ENCODE measurements at places on chromosomes 11 and 22. TPM values are rescaled to one million over a fixed set of nuclear protein-coding genes. Genes with fewer than 3 reads are reported as not detected.

SCN4B gene
- total RNA-seq = 0.41 TPM

ARHGAP20 gene
- 0.08 TPM for total RNA-seq

- DNase-seq = no peak
Observed at GRCh38 chr11:64135711-64136110, 30.2 kb downstream of the MACROD1 start.

DNA sequence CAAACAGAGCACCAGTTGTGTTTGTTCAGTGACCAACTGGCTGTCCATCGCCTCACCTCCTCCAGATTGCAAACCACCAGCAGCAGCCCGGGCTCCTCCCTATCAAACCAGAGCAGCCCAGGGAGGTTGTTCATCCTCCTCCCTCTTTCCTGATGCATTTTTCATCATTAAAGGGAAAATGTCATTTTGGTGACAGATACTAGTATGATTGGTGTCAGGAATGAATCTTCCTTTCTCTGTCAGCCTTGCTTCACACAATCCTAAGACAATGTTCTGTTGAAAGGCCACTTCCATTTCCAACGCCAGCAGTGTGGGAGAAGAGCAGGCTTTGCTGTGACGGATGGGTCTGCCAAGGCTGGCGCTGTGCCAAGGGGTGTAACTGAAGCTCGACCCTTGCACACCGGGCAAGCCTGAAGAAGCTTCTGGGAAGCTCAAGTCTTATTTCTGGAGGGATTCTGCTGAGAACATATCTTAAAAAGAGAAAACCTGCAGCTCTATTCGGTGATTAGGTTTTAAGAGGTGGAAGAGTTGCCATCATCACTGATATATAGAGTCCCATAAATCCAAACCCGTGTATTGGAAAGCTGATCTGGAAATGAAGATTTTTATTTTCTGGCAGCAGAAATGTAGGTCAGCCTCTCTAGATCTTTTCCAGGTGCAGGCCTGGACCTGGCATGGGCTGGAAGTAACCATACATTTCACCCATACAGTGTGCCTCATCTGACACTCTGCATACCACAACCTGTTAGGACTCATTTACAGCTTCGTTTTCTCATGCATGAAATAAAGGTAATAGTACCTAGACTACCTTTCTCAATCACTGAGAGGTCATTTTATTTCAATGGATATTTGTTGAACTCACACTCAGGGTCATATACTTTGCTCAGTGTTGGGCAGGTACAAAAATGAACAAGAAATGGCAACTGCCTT is 524.5 kb downstream of the NTM start:
- no peak for DNase-seq

DNA sequence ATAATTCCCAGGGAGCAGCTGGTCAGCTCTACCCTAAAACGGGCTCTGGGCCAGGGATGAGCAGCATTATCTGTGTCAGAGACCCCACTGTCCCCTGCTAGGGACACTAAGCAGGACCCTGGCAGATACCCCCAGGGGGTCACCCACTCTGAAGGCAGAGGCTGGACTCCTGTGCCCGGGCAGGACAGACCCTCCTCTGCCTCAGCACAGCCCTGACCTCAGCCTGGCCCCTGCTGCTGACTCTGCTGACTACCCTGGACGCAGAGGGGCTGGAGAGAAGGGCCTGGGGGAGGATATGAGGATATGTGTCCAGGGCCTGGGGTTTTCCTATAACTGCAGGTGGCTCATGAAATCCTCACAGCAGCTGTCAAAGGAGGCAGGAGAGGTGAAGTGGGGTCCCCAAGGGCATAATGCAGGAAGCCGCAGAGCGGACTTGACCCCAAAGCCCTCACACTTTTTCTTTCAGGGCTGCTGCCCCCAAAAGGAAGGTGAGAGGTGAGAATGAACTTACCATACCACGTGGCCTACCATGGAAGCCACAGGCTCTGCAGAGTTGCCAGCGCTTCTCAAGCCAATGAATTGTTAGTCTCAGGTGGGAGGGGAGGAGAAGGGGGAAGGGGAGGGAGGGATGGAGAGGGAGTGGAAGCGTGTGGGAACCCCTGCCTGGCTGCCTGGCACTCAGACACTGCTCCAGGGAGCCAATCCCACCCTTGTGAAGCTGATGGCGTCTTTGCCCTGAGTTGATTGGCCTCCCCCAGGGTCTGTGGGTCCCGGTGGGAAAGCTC is 76.7 kb upstream of the WNT11 start:
- DNase-seq = no peak

DNA sequence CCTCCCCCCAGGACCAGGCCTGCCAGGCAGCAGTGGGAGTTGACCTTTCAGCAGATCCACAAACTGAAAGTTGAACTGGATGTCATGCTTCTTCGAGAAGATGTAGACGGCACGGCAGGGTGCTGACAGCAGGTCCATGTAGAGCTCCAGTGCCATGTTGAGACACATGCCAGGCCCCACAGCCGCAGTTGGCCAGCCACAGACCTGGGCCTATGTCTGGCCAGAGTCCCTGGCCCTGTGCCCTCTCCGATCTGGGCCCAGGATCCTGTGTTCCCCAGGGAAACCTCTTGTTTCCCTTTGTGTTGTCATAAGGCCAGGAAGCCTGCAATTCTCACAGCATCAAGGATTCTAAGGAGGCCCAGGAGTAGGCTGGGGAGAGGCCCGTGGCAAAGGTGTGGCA is at the start of gene GSTT4:
GSTT4 (minus strand) TSS at position 253 of the 400 bp plus-strand sequence; CDS start at position 156, 97 bp downstream.
- no peak for DNase-seq

DNA sequence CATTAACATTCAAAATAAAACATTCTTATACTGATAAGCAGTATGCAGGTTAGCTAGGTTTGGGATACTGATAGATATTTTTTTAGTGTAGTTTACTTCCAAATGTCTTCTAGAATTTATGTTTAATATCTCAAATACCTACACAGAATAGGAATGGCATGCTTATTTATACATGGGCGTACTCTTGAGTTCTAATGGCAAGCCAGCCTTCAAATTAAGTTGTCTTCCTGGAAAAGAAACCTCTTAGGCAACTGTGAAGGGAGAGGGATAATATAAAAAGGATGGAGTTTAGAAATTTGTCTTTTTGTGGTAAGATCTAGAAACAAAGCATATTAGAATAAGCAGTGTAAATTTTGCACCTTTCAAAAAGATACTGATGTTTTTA is 65.4 kb downstream of the MTMR3 start:
- DNase-seq = no peak

GRCh38 chr11:63017306-63017974 is 1.8 kb upstream of the SLC22A8 start:
- no peak for DNase-seq

- DNase-seq = no peak
Observed at GRCh38 chr22:19927696-19928095, 13.9 kb upstream of the COMT start.

DNA sequence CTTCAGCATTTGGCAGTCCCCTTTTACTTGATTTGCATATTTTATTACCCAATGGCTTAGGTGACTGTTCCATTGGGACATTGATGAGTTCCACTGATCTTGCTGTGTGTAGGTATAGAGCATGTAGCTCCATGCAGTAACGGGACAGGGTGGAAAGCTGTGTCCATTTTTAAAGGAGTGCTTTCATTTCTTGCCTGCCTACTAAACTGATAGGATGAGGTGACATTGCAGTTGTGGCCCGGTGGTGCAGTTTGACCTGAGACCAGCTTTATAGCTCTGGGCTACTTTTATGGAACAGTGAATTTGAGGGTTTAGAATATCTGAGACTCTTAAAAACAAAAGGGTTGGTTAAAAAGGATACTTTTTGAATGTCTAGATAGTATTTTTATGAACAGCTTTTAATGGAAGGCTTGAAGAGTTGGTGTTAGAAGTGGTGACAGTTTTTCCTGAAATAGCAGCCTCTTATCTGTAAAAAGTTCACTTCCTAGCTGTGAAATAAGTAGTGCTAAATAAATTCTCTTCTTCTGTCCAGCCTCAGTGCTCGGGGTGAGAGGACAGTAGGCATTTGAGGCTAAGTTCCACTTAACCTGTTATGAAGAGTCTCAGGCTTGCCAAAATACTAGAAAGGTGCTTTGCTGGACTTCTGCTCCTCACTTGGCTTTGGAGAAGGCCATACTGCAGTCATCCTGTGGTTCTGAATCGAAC is 27.0 kb downstream of the NAT10 start:
- DNase-seq = no peak

- DNase-seq = peak; percentile 2
Observed at GRCh38 chr22:28369854-28370253, 309.8 kb downstream of the TTC28 start.

DNA sequence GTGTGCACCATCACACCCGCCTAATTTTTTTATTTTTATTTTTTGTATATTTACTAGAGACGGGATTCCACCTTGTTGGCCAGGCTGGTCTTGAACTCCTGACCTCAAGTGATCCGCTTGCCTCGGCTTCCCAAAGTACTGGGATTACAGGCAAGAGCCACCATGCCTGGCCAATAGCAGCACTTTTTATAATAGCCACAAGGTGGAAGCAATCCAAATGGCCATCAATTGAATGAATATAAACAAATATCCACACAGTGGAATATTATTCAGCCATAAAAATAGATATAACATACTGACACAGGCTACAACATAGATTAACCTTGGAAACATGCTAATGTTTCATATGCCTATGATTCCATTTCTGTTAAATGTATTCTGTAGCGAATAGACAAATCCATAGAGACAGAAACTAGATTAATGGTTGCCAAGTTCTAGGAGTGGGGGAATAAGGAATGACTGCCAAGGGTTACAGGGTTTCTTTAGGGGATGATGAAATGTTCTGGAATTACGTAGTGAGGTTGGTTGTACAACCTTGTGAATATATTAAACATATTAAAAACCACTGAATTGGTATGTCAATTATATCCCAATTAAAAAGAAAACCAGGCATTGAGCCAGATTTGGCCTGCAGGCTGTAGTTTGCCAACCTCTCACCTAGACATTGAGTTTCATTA is 4.8 kb downstream of the VPS51 start:
- DNase-seq = no peak

Measured in activated naive CD8-positive, alpha-beta T cell treated with anti-CD3 and anti-CD28 coated beads for 36 hours (primary cell).